ENCODE measurements at places on chromosomes 6 and 20.

GRCh38 chr20:63737945-63738686 is 1.5 kb upstream of the SLC2A4RG start:
- DNase-seq: peak; percentile 36

GRCh38 chr20:43533060-43533459 is 25.6 kb downstream of the L3MBTL1 start:
- DNase-seq: no peak

DNA sequence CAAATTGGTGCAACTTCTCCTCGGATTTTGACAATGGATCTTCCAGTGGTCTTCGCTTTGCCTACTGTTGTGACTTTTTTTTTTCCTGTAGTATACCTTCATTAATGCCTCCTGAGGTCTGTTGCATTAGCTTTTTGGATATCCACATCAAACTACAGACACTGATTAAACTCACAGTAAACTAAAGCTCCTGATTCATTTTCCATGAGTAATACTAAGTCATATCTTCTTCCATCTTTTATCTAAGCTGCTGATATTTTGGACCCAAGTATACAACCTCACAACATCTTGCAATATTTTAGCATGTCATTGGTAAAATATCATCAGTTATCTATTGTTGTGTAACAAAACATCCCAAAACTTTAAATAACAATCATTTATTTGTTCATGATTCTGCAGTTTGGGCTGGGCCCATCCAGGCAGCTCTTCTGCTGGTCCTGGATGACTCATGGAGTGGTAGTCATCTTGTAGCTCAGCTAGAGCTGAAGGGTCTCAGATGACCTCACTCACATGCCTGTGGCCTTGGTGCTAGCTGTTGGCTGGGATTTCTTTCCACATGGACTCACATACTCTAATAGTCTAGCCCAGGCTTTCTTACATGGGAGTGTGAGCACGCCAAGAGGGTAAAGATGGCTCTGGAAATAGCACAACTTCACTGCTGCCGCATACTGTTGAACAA is 78.3 kb upstream of the SRSF6 start:
- no peak for DNase-seq

DNA sequence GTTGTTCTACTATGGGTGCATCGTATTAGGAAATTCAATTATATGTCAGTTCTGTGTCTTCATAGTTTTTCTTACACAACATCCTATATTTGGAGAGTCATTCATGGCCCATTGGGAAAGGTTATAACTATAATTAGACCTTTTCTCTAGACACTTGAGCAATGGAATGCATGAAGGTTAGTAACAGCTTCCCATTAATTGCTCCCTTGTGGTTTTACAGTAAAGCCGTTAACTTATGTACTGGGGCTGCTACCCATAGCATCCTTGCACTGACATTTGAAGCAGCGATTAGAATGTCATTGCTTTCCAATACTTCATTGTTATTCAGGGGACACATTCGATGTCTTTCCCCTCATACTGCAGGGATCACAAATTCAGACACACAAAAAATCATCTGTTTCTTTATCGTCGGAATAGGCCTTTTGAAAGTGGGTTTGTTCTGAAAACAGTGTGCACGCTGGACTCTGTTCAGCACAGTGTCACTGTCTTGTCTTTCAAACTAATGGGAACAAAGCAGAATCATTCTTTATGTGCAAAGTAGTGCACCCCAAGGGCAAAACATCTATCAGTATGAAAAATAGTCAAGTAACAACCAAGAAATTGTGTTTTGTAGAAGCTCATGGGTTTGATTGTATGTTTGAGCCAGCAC is 634.3 kb upstream of the MAP3K7 start:
- no peak for DNase-seq

GRCh38 chr6:35161776-35162607 is 20.9 kb upstream of the TCP11 start:
- DNase-seq: no peak

DNA sequence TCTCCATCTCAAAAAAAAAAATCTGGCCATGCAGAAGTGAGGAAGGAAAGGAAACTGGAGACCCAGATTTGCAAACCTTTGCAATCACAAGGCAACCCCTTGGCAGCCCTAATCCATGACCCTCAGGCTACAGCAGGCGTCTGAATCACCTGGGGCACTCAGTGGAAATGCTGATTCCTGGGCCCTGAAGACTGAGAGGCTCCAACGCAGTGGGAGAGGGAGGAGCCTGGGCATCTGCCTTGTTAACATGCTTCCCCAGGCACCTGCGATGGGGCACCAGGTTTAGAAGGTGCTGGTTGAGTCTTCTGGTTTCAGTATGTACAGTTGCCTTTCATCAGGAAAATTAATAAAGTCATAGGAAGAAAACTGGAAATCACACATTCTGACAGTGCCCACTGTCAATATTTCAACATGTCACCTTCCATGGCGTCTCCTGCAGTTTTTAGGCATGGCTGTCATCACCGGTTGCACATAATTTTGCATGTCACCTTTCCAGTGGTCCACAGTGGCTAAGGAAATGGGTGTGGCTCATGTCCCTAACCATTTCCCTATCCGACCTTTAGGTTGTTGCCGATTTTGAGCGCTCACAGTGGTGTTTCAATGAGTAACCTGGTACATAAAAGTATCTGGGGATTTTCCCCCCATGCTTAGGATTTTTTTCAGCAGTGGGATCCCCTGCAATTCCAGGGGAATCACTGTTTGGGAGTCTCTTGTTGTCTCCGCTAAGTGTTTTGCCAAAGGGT is 56.9 kb downstream of the PREX1 start:
- no peak for DNase-seq

All from stimulated activated CD4-positive, alpha-beta T cell treated with anti-CD3 and anti-CD28 coated beads, Interleukin-4, amount 100 ng/mL, for 4 hours (primary cell).